ENCODE measurements at places on chromosomes 1 and 21.
A peak's percentile ranks its signal among the peaks of the same experiment; 100 is the strongest.

DNA sequence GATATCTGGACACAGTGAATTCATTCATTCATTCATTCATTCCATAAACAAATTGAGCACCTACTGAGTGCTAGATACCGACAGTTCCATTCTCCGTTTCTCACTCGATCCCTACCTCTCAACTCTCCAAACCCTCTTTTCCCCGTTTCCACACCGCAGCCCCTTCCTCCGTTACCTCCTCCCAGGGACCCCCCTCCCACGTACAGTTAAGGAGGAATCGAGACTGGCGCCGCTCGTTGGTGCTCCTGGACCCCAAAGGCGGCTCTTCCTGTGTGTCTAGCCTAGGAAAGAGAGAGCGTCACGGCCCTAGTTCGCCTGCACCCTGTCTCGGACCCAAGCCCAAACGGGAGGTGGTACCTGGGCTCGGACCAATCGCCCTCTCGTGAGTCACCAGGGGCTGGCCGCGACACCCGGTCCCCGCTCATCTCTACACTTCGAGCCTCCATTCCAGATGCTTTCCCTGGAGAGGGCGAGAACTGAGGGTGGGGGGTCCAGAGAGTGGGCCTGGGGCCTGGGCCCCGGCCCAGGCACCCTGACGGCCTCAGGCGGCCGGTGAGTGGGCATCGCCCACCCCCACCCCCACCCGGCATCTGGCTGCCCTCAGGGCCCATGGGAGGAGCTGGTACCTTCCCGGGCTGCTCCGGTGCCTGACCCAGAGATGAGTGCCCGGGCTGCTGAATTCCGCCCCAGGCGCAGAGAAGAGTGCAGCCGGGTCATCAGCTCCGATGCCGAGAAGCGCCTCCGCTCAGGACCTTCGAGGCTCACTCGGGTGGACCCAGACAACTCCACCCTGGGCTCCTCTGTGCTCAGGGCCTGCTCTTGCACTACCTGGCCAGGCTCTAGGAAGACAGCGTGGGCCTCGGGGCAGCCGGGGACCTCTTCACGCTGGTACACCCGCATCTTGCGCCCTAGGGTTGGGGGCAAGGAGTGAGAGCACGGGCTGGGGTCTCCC, 4.9 kb downstream of the ARHGEF19 start:
- DNase-seq = peak; percentile 55

- DNase-seq = no peak
These were observed 34.3 kb upstream of the KRTAP19-8 start for GRCh38 chr21:31072533-31072932.

DNA sequence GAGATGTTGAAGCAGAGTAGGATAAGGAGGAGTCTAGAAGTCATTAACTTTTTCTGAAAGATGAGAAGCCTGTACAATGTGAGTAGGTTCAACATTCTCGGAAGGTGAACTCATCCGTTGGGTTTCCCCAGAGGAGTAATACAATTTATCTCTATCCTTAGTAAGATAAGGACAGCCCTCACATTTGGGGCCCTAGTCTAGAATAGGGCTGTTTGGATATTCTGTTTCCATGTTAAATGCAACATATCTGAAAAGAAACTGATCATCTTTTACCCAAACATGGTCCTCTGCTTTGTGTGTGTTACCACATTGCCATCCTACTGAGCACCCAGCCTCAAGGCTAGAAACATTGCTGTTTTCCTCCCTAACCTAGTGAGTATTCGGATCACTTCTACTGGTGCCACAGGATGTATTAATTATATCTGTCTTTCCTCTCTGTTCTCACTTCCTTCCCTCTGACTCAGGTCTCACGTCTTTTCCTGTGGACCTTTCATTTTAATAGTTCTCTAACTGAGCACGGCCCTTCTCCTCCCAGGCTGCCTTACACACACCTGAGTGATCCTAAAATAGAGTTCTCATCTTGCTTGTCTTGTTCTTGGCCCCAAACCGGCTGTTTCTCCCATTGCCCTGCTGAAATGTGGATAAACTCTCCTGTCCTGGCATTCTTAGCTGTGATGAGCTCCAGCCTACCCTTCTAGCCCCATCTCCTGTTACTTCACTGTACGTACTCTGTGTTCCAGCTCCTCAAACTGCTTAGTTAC, 91.7 kb downstream of the CDC14A start:
- peak; percentile 96 for DNase-seq

DNA sequence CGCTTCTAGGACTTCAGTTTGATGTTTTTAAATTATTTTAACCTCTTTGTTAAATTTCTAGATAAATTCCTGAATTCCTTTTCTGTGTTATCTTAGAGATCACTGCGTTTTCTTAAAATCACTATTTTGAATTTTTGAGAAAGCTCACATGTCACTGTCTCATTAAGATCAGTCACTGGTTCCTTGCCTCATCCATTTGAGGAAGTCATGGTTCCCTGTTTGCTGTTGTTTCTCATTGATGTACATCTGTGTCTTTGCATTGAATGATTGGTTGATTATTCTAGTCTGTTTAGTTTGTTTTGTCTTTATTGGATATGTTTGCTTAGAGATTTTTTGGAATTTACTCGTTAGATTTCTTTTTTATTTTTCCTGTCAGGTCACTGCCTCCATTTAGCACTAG, 50.1 kb downstream of the CRP start:
- DNase-seq = no peak

DNA sequence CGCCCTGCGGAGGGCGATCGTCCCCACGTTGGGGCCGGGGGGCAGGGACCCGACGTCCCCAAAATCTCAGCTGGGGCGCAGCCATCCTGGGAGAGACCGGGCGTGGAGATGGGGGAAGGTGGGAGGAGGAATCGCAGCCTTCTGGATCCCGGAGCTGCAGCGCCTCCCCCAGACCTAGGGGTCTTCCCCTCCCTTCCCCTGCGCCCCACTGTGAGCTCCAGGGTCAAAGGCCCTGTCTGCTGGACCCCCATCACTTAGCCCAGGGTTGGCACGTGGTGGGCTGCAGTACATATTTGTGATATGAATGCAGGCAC, 90.2 kb upstream of the VAMP3 start:
- DNase-seq = no peak

DNA sequence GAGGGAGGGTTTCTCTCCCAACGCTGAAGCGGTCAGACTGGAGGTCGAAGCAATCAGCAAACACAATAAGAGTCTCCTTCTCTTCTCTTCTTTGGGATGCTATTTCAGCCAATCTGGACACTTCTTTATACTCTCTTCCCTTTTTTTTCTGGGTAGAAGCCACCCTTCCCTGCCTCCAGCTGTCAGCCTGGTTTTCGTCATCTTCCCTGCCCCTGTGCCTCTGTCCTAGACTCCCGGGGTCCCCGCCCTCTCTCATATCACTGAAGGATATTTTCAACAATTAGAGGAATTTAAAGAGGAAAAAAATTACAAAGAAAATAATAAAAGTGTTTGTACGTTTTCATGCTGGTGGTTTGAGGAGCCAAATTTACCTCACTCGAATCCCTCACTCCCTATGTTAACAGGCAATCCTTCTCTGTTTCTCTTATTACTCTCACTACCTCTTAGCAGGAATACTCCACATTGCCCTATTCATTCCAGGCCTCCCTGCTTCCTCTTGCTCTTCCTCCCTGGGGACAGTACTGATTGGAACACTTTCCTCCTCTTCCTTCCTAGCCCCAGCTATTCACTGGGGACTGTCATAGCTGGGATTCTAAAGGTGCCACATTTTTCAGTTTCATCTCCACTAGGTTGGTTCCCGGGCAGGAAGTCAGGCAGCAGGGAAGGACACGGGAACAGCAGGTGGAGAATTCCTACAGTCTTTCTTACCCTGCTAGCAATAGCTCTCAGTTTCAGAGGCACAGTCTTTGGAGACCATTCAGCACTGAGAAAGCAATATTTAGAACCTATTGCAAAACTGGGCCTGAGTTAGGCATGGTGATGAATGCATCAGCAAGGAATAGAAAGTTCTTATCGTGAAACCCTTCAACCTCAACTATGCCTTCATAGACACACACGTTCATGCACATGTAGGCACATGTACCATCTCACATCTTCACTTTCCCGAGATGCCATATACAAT, 288.0 kb downstream of the PBX1 start:
- DNase-seq = no peak

GRCh38 chr1:228073061-228073856, 9.2 kb upstream of the ARF1 start:
- DNase-seq = no peak

- no peak for DNase-seq
These were observed 4.0 kb downstream of the SLC30A10 start for GRCh38 chr1:219924342-219924741.

GRCh38 chr1:5865056-5865455, 127.2 kb downstream of the NPHP4 start:
- DNase-seq = no peak

DNA sequence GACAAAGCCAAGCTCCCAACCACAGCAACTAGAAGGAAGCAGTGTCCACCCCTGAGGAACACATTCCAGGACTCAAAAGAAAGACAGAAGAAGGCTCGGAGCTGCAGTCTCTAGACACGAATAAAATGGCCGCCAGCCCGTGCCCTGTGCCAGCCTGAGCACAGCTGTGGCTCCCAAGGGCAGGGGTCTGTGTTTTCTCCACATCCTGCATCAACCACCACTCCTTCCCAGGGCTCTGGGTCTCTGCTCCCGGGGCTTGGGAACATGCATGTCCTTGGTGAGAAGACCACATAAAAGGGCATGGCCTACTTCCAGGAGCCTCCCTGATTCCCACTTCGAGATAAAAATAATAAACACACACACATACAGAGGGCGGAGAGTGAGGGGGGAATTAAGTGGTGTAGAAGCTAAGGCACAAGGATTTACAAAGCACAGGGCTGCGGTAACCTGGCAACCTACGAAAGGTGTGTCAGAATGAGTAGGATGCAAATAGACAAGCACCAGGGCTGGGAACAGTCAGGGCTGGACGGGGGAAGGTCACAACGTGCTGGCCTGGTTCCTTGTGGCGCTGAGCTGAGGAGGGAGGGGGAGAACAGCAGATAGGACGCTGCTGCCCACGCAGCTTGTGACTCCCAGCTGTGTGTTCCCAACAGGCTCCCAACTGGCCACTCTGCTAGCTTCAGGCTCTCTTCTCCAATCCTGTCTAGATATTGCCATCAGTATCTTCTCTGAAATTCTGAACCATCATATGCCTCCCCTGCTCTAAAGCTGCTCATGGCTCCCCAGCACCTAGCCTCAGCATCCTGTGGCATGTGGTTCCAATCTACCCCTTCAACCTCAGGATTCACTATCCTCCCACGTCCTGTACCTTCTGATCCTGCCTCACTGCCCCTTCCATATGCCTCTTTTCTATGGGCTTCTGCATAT, 72.5 kb downstream of the CD34 start:
- no peak for DNase-seq

DNA sequence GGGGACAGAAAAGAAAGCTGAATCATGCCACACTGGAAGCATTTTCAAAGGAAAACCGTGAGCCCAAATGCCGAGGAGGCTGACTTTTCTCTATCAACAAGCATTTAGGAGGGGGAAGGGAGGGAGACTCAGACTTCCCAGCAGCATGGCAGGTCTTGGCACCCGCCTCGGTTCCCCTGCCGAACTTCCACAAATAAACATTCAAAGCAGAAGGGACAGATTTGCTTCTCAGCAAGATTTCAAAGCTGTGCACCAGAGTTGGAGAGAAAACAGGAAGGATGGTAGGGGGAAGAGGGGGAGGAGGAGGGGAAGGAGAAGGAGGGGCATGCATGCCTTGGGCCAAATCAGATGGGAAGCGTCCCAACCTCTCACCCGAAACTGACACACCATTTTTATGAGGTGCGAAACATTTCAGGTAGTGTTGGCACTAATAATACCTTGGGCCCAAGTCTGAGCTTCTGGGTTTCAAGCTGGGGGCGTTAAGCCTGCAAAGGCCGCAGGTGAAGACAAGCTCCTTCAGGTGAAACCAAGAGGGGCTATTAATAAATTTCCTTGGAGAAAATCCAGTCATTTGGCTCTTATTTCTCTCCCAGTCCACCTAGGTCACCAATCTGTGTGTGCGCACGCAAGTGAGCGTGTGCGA, 26.4 kb downstream of the ABCA4 start:
- DNase-seq = no peak

GRCh38 chr1:89786628-89787214, 34.1 kb upstream of the LRRC8D start:
- DNase-seq = no peak

- DNase-seq = no peak
These were observed 206.3 kb downstream of the SIPA1L2 start for GRCh38 chr1:232423591-232423990.

GRCh38 chr21:31927689-31928353, 55.0 kb downstream of the HUNK start:
- no peak for DNase-seq

DNA sequence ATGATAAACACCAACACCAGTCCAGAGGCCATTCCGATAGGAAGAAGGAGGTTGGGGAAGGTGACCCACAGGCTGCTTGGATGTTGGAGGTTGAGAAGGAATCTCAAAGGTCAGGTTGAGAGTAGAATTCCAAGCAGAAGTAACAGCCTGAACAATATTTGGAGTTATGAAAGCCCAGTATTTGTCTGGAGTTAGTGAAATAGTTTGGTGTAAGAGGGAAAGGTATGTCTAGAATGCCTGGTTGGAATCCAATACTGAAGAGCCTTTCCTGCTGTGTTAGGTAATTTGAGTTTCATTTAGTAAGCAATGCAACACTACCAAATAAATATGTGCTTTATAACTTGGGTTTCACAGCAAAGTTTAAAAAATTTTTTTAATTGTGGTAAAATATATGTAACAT, 70.5 kb upstream of the MCOLN3 start:
- peak; percentile 39 for DNase-seq

DNA sequence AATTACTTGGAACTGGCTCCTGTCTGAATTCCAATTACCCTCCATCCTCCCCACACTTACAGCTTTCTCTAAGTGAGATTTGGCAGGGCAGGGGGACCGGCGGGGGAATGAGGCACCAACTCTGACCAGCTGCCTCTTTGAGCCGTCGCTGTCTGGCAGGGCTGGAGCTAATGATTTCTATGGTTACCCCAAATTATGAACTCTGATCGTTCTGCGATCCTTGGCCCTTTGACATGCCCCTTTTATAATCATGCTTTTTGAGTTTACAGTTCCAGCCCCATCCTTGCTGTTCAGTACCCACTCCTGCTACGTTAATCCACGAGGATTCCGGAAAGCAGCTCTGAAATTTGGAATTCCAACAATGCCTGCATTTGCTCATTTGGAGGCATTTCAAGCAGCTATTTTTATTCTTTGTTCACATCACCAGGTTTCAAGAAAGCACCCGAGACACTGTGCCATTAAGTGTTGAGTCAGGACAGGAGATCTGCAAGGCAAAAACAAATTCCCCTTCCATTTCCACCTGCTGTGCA, 54.6 kb upstream of the LBR start:
- DNase-seq = no peak

GRCh38 chr1:118442214-118442613, 257.2 kb upstream of the SPAG17 start:
- no peak for DNase-seq

DNA sequence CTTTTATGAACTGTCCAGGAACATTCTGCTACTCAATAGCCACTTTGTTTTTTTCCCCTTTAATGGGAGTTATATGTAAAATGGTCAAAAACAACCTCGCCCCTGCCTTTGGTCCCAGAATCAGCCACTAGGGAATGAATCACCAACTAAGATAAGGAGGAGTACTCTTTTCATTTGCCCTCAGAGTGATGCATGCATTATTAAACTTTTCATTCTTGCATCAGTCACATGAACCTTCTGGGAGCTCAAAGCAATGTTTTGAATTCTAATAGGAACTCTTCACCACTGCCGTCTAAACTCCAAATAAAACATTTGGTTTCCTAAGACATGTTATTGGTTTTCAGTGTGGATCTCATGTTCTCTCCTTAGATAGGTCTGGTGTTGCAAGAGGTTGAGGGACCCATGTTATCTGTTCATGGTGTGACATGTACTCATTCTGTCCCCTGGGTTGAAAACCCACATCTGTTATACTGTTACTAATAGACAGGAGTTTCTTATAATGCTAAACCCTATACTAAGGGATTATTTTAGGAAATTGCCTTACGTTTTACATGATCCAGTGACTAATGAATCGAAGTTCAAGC, 17.8 kb upstream of the HSD17B7 start:
- DNase-seq = no peak

Data from NCI-H226 (cell line).